ENCODE measurements at places on chromosomes 5 and 9.

DNA sequence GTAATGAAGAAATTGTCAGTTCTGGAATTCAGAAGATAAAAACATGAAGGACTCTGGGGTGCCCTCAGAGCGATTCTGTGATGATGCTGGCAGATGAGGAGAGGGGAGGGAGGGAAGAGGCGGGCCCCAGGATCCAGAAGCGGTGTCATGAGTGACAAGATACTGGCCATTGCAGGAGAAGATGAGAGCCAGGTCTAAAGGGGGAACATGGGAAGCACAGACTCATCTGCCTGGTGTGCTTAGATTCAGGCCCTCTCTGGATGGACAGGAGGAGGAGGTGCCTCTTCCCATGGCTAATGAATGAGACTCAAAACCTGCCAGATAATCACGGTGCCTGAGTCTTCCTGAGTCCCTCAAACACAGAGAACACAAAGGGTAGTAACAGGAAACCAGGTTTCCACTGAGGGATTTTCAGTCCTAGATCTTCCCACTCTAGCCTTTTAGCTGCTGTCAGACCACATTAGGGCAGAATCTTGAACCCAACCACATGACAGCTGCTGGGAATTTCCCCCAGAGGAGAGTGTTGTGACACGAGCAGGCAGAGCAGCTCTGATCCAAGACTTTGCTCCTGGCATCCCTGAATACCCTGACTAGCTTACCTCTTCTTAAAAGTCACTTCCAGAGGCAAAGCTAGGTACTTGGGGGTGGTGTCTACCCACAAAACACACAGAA is 28.2 kb upstream of the HSPA9 start:
- DNase-seq: no peak

DNA sequence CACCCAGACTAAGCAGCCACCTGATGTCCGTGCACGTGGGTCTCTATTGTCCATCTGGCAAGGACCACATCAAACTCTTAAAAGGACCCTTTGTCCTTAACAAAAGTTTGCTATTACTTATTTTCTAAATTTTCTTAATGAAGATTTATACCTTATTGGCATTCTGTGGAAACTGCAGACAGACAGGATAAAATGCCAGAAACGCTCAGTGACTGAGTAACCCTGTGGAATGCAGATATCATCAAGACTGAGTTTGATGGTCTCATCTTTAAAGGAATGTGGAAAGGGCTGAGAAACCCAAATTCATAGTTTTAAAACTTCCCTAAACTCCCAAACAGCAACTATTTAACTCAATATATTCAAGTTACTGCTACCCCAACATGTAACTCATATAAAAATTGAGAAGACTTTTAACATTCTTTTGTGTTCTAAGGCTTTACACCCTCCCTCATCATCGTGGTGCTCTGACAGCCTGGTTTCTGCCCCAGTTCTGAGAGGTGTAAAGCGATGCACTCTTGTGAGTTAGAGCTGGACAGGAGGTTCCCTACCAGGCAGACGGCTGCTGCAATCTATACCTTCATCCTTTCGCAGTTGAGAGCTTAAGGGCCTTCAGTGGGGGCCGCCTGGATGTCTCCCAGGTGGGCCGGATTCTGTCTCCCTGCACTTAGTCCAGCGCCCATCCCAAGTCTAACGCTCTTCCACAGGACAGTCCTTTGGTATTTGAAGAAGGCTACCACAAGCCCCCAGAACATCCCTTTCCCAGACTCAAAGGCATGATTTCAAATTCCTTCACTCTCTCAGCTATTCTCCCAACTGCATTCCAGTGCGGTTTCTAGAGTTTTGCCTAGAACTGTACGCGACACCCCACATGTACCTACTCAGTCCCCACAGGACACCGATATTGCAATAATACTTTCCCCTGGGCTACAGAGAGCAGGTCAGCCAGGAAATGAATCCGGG is 68.9 kb downstream of the DAP start:
- peak; percentile 81 for DNase-seq

- DNase-seq: no peak
Observed at GRCh38 chr5:175711472-175712312, 53.8 kb downstream of the HRH2 start.

- DNase-seq: no peak
Observed at GRCh38 chr5:122301016-122301415, 11.0 kb upstream of the SNCAIP start.

DNA sequence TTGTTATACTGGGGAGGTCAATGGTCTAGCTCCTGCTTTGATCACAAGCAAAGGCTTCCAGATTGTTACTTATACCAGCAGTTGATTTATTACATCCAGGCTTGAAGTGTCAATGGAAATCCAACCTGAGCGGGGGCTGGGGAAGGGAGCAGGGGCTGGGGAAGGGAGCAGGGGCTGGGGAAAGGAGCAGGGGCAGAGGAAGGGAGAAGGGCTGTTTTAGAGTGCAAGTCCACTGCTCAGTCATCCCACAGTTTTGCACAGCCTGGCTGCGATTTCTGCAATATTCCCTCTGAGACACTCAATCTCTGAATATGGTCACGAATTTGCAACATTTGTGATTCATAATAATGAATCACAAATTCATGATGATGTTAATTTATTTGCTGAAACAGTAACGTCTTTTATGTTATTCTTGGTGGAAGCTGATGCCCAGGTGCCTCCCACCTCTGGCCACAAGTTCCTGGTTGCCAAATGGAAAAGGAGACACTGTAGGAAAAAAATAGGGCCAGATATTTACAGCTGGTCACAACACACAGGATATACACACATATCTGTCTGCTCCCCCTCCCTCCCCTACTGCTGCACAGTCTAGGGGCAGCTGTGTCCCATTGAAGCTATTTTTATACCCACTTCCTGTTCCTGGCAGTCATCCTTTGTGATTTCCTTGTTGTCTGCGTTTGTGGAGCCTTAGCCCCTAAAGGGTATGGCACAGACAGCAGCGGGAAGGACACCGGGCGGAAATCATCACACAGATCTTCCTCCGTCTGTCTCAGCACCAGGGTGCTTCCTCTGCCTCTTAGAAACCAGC is 325.1 kb downstream of the GADD45G start:
- peak; percentile 62 for DNase-seq

GRCh38 chr5:156799171-156799570 is 50.9 kb upstream of the PPP1R2B start:
- DNase-seq: no peak

DNA sequence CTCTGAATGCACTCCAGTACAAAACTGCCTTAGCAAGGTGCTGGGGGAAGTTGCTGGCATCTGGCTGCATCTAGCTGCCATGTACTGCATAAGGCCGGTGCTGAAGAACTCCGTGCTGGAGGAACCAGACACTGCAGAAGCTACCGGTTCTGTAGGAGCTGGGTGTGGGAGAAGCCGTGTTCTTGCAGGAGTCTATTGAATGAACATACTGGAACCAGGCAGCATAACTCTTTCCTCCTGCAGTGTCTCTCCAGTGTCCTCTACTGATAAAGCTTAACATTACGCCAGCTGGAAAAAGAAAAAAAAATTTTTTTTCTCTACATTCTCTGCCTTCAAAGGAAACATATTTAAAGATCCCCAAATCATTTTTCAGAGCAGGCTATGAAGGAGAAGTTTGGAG is 38.5 kb downstream of the VPS13A start:
- peak; percentile 31 for DNase-seq

DNA sequence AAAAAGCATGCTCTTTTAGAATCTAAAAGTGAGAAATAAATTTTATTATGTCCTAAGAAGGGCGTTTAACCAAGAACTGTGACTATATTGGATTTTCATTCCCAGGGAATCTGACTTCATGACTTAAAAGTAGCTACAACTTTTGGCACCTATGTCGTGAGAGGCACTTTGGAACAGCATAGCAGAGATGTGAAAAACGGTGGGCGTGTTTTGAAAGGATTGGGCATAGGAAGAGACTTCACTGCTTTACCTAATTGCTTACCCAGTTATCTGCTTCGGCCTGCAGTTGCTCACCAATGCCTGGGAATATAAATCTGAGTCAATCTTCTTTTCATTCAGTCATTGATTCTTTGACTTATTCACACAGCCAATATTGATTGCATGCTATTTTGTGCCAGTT is 363.4 kb downstream of the DNAH5 start:
- DNase-seq: no peak

GRCh38 chr5:127311349-127311748 is 20.8 kb downstream of the MEGF10 start:
- DNase-seq: no peak

DNA sequence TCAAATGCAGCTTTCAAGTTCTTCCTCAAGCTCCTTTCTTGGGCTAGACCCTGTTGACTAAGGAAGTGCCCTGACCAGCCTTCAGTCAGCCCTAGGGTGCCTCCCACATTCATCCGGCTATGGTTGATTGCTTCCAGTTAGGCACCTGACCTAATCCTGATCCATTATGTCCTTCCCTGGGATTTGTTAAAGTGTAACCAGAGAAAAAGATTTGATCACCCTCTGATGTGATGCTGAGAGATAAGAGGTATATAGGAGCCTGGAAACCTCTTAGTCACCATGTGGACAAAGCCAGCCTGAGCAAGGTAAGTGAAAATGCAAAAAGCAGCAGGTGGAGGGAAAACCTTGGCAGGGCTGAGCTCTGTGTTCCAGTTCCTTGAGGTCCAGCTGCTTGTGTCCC is 178.8 kb upstream of the ERCC6L2 start:
- DNase-seq: no peak

DNA sequence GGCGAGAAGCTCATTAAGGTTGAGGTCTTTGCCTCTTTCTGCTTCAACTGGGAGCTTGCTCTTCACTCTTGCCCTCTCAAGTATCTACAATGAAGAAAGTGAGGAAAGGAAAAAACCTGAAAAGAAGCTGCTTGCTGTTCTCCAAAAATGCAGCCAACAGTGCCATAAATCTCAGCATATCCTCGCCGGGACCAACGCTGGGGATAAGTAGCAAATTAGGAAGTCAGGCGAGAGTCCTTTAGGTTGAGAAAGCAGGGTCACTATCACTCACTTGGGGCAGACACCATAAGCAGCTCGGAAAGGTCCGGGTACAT is 399 bp downstream of the NUP155 start:
- DNase-seq: no peak

DNA sequence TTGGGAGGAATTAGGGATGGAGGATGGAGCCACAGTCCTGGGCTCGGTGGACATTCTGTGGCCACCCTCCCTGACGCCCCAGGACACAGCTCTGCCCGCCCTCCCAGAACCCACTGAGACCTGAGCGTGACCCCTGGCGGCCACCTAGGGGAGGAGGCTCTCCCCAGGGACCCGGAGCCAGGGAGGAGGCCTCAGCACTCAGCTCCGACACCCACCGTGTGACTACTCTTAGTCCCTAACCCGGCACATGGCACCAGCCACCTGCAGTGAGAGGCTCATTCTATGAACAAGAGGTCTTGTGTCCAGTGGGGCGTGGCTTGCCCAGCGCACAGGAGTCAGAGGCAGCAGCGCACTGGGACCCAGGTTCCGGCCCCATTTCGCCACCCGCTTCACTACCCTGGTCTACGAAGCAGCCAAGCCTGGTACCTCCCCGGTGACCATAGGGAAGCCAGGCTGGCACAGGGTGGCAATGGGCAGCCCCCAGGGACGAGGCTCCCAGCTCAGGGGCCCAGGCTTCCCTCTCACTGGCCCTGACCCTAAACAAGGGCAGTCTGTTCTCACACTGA is 10.2 kb downstream of the SARDH start:
- DNase-seq: no peak

DNA sequence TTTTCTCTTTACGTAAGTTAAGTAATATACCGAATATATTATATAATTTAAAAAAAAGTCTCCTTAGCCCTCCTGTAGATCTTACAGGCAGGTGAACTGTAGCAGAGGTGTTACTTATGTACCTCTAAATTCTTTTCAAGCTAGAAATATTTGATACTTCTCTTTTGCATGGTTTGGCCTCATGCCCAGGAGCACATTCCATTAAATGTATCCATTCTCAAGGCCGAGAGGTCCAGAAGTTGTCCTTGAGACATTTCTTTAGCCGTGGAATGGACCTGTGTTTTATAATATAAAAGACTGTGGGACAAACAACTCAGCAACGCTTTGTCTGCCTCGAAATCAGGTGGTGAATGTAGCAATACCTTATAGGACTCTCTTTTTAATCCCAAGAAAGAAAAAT is 184.5 kb downstream of the TRIO start:
- no peak for DNase-seq

DNA sequence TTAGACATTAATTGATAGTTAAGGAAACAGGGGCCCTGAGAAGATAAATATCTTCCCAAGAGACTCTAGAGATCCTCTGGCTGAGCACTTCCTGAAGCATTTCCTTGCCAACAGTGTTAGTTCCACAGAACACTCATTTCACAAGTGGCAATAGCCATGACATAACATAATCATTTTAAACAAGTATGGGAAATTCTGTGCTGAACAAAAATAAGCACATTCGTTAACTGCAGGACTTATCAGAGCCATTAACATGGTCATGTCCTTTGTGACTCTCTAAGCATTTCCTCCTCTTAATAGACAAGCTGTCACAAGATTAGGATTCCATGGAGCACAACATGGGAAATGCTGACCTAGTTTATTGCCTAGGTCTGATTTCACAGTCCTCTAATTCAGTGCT is 184.9 kb downstream of the SNX18 start:
- DNase-seq: no peak

DNA sequence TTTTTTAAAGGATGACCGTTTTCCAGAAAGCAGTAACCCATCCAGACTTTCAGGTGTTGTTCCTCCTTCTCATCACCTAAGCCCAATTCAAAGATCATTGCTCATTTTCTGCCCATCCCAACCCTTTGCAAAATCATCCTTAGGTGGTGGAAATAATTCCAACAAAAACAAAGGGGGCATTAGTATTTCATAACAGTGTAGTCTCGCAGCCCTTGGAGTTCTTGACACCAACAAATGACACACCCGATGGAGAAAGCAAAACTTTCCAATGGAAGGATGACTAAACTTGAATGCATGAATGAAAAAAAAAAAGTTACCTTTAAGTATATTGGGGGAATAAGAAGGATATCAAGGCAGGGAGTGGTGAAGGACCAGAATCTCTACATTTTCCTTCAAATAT is 117.0 kb downstream of the PAPPA start:
- DNase-seq: no peak

- no peak for DNase-seq
Observed at GRCh38 chr5:172616730-172617129, 24.3 kb upstream of the NEURL1B start.

GRCh38 chr5:110288766-110289511 is 437.5 kb downstream of the TMEM232 start:
- DNase-seq: peak; percentile 46

- no peak for DNase-seq
Observed at GRCh38 chr5:150623878-150624216, 16.6 kb upstream of the SYNPO start.

GRCh38 chr5:12648558-12648957 is 744.3 kb upstream of the CTNND2 start:
- DNase-seq: no peak

- peak; percentile 22 for DNase-seq
Observed at GRCh38 chr5:107820429-107820828, 149.7 kb upstream of the EFNA5 start.

GRCh38 chr9:16103620-16104397 is 551.0 kb downstream of the CCDC171 start:
- DNase-seq: no peak
